Small intestine (tissue), 16 donors: ENCODE measurements at places on chromosomes 4 and X. TPM values are rescaled to one million over a fixed set of nuclear protein-coding genes. Genes with fewer than 3 reads are reported as not detected.

DNA sequence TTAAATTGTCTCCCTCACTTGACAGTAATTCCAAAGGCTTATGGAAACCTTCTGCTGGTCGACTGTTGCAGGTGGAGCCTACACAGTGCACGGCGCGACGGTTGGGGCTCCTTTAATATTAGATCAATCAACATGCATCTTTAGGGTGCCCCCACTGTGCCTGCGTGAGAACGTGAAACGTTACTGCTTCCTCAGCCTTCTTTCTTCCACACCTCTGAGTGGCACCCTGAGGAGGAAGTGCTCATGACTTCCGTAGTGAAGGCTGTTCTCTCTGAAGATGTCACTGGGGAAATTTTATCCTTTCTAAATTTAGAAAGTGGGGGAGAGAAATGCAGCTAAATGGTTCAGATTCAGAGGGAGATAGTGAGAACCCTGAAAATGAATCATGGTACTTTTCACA, 184.0 kb upstream of the ZFP42 start:
- no peak overlapping the region for H3K4me3 ChIP-seq
- H3K27ac ChIP-seq, result no peak overlapping the region
- no peak for DNase-seq

GRCh38 chrX:97452283-97452682, 568.6 kb downstream of the RPA4 start:
- H3K27me3 ChIP-seq, result no peaks in the 10 kb centered on the region
- H3K36me3 ChIP-seq, result no peaks in the 10 kb centered on the region
- H3K27ac ChIP-seq, result no peak overlapping the region

GRCh38 chrX:39577206-39577984, 520.4 kb downstream of the BCOR start:
- H3K27ac ChIP-seq, result no peak overlapping the region
- H3K36me3 ChIP-seq, result no peaks in the 10 kb centered on the region
- H3K4me3 ChIP-seq, result no peak overlapping the region
- H3K27me3 ChIP-seq, result no peaks in the 10 kb centered on the region

- H3K27ac ChIP-seq, result no peak overlapping the region
- H3K4me1 ChIP-seq, result no peaks in the 10 kb centered on the region
- no peak for DNase-seq
- H3K4me3 ChIP-seq, result no peak overlapping the region
- no peaks in the 10 kb centered on the region for H3K36me3 ChIP-seq
- no peaks in the 10 kb centered on the region for H3K27me3 ChIP-seq
Measured at GRCh38 chrX:103099691-103100090, 6.7 kb upstream of the NXF3 start.

DNA sequence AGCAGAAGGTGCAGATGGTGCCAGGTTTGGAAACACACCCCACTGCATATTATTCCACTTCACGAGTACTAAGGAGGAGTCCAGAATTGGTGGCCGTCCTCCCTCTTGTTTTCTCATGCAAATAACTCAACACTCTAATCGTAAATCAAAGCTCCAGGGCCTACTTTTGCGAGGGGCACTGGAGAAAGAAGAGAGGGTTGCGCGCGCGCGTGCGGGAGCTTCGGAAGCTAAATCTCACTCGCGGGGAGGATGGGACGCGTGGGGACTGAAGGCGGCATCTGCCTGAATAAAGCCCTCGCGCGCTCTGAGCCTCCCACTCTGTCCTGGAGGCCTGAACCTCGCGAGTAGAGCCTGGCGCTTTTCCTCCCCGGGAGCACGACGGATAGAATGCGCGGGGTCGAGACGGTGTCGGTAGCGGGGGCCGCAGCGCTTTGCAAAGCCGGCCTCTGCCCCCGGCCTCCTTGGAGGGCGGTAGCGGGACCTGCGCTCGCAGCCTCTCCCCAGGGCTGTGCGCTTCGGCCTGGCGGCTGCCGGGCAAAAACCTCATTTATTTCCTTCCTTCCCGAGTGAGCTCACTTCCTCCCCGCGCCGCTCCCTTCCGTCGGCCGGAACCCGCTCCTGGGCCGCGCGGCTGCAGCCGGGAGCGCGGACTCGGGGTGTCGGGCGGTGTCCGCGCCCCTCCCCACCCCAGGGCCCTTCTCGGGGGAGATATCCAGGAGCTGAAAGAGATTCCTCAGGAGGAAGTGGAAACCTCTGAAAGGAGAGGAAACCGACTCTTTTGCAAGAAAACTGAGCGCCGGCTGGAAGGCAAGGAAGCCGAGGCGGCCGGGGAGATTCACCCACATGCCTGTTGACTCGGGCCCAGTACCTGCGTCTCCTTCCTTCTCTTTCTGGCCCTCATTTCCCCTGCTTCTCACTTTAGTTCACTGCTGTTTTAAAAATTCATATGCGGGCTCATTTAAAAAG, 20.7 kb downstream of the HAND2 start:
- DNase-seq, result peak; percentile 30
- peak overlapping the region; percentile 52 for H3K4me3 ChIP-seq

DNA sequence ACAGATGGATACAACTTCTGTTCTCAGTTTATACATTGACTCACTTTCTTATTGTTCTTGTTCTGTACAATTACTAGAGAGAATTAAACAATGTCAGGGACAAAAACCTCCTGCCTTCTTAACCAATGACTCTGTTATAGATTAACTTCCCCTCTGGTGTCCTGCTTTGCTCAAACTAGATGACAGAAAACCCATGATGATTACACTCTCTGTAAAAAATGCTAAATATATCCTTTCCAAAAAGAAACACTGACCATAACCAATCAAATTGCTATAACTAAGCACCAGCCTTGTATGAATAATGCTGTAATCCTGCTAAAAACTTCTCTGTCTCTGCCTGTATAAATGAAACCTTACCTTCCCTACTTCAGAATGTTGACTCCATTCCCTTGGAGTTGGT, 29.8 kb upstream of the IL13RA2 start:
- no peak overlapping the region for H3K27ac ChIP-seq
- H3K4me1 ChIP-seq, result no peaks in the 10 kb centered on the region
- DNase-seq, result no peak
- H3K4me3 ChIP-seq, result no peak overlapping the region

- no peak overlapping the region for H3K4me3 ChIP-seq
- H3K36me3 ChIP-seq, result no peaks in the 10 kb centered on the region
- H3K27ac ChIP-seq, result no peak overlapping the region
- peaks cover 3% of the 10 kb centered on the region for H3K4me1 ChIP-seq
- peaks cover 6% of the 10 kb centered on the region for H3K27me3 ChIP-seq
- DNase-seq, result no peak
Measured at GRCh38 chr4:84502333-84502954, 3.4 kb upstream of the NKX6-1 start.

DNA sequence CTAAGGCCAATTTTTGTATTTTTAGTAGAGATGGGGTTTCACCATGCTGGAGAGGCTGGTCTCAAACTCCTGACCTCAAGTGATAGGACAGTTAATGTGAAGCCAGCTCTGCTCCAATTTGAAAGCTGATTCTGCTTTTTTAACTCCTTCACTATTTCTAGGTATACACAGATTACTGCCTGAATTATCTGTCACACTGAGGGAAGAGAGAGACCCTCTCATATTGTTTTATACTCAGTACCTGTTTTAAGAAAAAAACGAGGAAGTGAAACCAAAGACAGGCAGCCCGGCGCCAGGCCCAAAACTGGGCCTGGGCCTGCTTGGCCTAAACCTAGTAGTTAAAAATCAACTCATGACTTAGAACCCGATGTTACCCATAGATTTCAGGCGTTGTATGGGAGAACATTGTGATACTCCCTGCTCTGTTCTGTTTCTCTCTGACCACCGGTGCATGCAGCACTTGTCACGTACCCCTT, 1601.5 kb upstream of the PCDH10 start:
- H3K27ac ChIP-seq, result no peak overlapping the region
- H3K4me3 ChIP-seq, result no peak overlapping the region
- H3K27me3 ChIP-seq, result no peaks in the 10 kb centered on the region
- H3K36me3 ChIP-seq, result no peaks in the 10 kb centered on the region
- no peaks in the 10 kb centered on the region for H3K4me1 ChIP-seq
- DNase-seq, result no peak

DNA sequence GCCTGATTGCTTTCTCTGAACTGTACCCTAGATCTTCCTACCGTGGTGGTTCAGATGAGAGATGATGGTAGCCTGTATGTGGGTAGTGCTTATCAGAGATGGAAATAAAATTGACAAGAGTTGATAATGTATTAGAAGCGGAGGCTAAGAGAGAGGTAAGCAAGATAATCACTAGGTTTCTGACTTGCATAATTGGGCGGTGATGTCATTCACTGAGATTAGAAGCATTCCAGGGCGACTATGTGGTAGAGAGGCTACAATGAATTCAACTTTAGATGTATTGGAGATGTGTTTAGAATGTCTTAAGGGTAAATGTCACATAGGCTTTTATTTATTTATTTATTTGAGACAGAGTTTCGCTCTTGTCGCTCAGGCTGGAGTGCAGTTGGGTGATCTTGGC, 415 bp upstream of the TENM3 start:
- no peaks in the 10 kb centered on the region for H3K36me3 ChIP-seq
- H3K4me3 ChIP-seq, result no peak overlapping the region
- no peaks in the 10 kb centered on the region for H3K27me3 ChIP-seq
- no peak for DNase-seq

- H3K27me3 ChIP-seq, result no peaks in the 10 kb centered on the region
- H3K4me3 ChIP-seq, result no peak overlapping the region
- H3K4me1 ChIP-seq, result peaks cover 13% of the 10 kb centered on the region
Measured at GRCh38 chr4:70713453-70714078, 8.2 kb upstream of the RUFY3 start.

DNA sequence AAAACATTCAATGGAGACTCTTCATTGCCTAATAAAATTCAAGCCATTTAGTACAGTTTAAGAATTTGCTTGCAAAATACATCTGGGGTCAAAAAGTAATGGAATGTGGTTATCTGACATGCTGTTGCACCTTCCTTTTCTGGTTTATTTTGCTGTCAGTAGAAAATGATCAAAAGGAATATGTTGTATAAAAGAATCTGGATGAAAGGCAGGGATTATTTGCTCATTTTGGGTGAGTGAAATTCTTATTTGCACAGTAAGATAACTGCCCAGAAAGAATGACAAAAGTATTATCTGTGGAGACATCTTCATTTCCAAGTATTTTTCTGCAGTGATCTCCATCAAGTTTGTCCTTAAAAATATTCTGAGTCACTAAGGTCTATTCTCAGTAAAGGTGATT, 30.4 kb downstream of the BOD1L1 start:
- H3K4me1 ChIP-seq, result no peaks in the 10 kb centered on the region
- no peak overlapping the region for H3K27ac ChIP-seq
- no peaks in the 10 kb centered on the region for H3K27me3 ChIP-seq
- peaks cover 12% of the 10 kb centered on the region for H3K36me3 ChIP-seq
- H3K4me3 ChIP-seq, result no peak overlapping the region

GRCh38 chr4:147950841-147951240, 219.0 kb downstream of the ARHGAP10 start:
- peaks cover 7% of the 10 kb centered on the region for H3K36me3 ChIP-seq
- DNase-seq, result no peak
- no peaks in the 10 kb centered on the region for H3K4me1 ChIP-seq
- H3K4me3 ChIP-seq, result no peak overlapping the region
- H3K27ac ChIP-seq, result no peak overlapping the region

- H3K27ac ChIP-seq, result no peak overlapping the region
- no peaks in the 10 kb centered on the region for H3K4me1 ChIP-seq
- H3K27me3 ChIP-seq, result no peaks in the 10 kb centered on the region
Measured at GRCh38 chr4:139779691-139780090, 114.1 kb downstream of the MGST2 start.

- no peak overlapping the region for H3K27ac ChIP-seq
- no peak for DNase-seq
- no peaks in the 10 kb centered on the region for H3K4me1 ChIP-seq
Measured at GRCh38 chr4:47239649-47240048, 208.3 kb downstream of the GABRB1 start.

- H3K4me1 ChIP-seq, result no peaks in the 10 kb centered on the region
- H3K36me3 ChIP-seq, result no peaks in the 10 kb centered on the region
- no peak overlapping the region for H3K4me3 ChIP-seq
- DNase-seq, result no peak
Measured at GRCh38 chr4:45004847-45005565, 278.6 kb upstream of the GNPDA2 start.

- H3K36me3 ChIP-seq, result no peaks in the 10 kb centered on the region
- H3K4me1 ChIP-seq, result no peaks in the 10 kb centered on the region
- no peaks in the 10 kb centered on the region for H3K27me3 ChIP-seq
- H3K27ac ChIP-seq, result no peak overlapping the region
- no peak overlapping the region for H3K4me3 ChIP-seq
Measured at GRCh38 chr4:22478426-22478825, 37.4 kb downstream of the ADGRA3 start.

DNA sequence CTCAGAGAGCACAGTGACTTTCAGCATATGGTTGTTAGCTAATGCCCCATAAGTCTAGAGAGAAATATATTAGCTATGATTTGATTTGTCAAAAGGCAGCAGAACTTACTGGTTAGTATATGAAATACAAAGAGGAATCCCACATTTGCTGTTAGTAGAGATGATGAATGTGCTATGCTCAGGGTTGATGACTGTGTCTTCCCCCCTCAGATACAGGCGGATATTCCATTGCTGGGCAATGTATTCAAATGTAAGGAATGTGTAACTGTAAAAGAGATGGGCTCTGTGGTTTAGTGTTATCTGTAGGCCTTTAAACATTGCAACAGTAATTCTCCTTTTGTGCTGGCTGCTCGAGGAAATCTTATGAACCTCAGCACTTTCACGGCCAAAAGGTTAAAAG, 528.9 kb upstream of the ARX start:
- H3K27me3 ChIP-seq, result no peaks in the 10 kb centered on the region
- H3K4me1 ChIP-seq, result no peaks in the 10 kb centered on the region

DNA sequence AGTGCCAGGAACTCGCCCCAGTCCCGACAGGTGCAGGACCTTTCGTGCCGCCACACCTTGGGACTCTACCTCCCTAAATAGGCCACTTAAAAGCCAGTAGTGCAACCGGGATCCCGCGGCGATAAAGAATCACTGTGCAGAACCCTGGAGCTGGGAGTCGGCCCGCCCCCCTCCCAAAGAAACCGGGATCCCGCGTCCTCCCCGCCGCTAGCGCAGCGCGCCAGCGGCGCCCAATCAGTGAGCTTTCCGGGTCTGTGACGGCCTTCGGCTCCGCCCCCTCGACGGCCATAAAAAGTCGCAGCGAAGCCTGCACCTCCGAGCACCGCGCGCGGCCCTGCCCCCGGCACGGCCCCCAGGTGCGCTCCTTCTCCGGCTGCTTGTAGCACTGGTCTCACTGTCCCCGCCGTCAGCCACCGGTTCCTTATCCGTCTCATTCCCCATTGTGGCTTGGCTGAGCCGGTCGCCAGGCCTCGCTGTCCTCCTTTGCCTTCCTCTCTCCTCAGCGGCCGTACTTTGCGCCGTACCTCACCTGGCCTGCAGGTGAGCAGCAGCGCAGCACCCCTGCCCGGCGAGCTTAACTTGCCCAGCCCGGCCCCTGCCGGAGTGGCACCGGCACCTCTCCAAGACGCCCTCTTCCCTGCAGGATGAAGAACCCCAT, at the start of gene LRAT:
Gene LRAT (plus strand): TSS at position 318 of the 658 bp plus-strand sequence. CDS start 327 bp downstream, at position 645.
- peak within 1 kb of the TSS; percentile 62 for H3K4me3 ChIP-seq
- H3K36me3 ChIP-seq, result no peaks in the 10 kb centered on the region
- H3K27me3 ChIP-seq, result peaks cover 56% of the 10 kb centered on the region
- DNase-seq, result peak; percentile 86
- H3K4me1 ChIP-seq, result no peaks in the 10 kb centered on the region

GRCh38 chr4:1501754-1502500, 95.7 kb upstream of the NKX1-1 start:
- peaks cover 5% of the 10 kb centered on the region for H3K27me3 ChIP-seq
- no peaks in the 10 kb centered on the region for H3K36me3 ChIP-seq
- no peaks in the 10 kb centered on the region for H3K4me1 ChIP-seq
- H3K4me3 ChIP-seq, result no peak overlapping the region

The MAGEE1 gene
- polyA plus RNA-seq, result 1.1 TPM

The LAMTOR3 gene
- 96.6 TPM for polyA plus RNA-seq

The PNMA6A gene
- 1.8 TPM for polyA plus RNA-seq

The MOSPD2 gene
- polyA plus RNA-seq, result 3.6 TPM

The HS3ST1 gene
- polyA plus RNA-seq, result 5.1 TPM

The SHROOM4 gene
- 5.0 TPM for polyA plus RNA-seq

The CHIC1 gene
- 1.9 TPM for polyA plus RNA-seq

The RAB39B gene
- 0.91 TPM for polyA plus RNA-seq
